Chondrocyte (in vitro differentiated cells): ENCODE measurements at places on chromosomes 11 and 22.

DNA sequence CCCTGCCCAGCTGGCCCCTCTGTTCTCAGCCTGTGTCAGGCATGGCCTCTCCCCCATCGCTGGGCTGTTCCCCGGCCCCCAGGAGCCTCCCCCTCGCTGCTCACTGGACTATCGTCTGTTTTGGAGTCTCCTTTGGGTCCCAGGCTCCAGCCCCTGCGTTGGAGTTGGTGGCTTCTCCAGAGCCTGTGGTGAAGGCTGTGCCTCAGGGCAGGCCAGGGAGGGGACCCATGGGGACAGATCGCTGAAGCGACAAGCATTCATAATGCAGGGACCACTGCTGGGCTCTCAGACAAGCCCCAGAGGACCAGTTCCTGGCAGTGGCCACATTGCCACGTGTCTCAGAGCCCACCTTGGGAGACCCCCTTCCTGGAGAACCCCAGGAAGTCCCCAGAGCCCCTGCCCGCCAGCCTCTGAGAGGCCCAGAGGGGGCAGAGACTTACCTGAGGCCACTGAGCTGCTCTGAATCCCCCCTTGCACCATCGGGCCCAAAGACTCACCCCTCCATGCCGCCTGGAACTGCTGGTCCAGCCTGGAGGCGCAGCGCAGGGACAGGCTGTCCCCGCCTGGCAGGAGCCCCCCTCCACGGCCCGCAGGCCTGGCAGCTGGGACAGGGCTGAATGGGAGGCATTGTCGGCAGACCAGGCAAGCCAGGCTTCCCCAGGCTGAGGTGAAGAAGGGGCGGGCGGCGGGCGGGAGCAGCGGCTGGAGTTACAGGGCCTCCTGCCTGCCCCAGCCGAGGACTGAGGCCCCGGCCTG lies at the start of gene CHADL:
Gene CHADL (minus strand): TSS at position 555 of the 756 bp plus-strand sequence. CDS start 50 bp downstream, at position 505.
- no peak for DNase-seq

GRCh38 chr11:116665523-116665922 lies 107.3 kb downstream of the BUD13 start:
- DNase-seq: no peak

- DNase-seq: peak; percentile 14
Observed at GRCh38 chr22:37270928-37271650, 11.2 kb upstream of the CYTH4 start.

- no peak for DNase-seq
Observed at GRCh38 chr11:90556606-90557005, 333.8 kb upstream of the CHORDC1 start.

GRCh38 chr11:107018902-107019493 lies 722 bp upstream of the GUCY1A2 start:
- DNase-seq: peak; percentile 94

- DNase-seq: no peak
Observed at GRCh38 chr22:43993072-43993760, 30.9 kb upstream of the PARVB start.

DNA sequence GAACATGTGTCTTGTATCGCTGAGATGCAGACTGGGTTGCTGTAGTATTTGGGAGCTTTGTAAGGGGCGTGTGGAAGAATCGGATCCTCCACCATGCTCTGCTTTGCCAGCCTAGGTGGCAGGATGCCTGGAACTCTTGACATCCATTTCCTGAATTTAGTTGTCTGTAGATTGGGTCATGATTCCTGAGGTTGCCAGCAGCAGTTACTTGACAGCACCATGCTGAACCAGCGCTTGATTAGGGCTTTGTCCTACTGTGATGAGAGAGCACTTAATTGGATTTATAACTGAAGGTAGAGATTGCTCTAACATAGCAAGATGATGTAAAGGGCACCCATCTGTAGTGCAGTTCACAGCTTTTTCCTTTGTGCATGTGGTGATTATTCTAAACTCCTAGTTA lies 75.6 kb upstream of the HORMAD2 start:
- DNase-seq: no peak
